ENCODE measurements at places on chromosomes 12 and 14.

- DNase-seq = no peak
Measured at GRCh38 chr14:24403294-24403998, 4.6 kb downstream of the NYNRIN start.

- no peak for DNase-seq
Measured at GRCh38 chr12:113850309-113851056, 115.6 kb downstream of the RBM19 start.

DNA sequence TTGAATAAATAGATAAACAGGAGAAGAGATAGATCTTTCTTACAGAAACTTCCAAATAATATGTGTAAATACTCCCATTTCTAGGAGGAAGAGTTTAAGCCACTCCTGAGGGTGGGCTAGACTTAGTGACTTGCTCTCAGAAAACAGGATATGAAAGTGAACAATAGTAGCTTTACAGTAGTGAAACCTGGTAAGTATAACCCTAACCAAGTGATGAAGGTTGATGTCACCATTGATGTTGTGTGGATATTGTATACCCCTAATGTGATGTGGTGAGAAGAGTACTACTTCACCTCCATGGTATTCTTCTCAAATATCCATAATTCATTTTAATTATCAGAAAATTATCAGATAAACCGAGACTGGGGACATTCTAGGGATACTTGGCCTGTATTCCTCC, 20.9 kb downstream of the AKAP6 start:
- no peak for DNase-seq

- no peak for DNase-seq
Measured at GRCh38 chr14:49796025-49796424, 28.1 kb downstream of the KLHDC2 start.

GRCh38 chr12:53754188-53754585, 2.4 kb upstream of the CISTR start:
- DNase-seq = no peak

- no peak for DNase-seq
Measured at GRCh38 chr12:68416350-68416749, 84.2 kb upstream of the MDM1 start.

DNA sequence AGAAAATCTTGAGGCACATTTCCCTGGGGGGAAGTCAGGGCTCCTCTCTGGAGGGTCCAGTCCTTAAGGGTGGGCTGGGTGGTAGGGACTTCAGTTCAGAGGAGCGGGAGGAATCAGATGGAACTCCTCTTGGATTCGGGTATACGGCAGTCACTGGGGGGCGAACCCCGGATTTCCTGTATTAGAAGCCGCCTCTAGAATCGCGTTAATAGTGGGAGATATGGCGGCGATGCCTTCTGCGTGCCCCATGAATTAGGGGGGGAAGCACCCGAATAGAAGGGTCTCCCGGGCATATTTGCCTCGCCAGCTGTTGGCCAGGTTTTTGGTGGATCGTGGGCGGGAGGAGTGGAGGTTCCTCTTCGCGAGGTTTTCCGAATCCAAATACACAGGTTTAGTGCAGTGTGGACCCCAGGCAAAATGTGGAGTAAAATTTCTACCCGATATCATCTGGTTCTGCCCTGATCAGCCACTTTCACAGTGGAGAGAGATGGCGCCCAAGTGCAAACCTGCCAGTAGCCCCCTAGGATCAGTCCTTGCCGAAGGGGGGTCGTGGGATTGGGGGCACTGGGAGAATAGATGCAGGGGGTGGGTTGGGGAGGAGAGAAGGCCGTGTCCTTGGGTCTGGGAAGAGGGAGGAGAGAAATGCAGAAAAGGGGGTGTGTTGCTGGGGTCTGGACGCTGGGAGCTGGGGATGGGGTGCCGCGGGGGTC, 628 bp downstream of the MEG3 start:
- DNase-seq = no peak

GRCh38 chr12:114669401-114670290, 14.3 kb downstream of the TBX3 start:
- DNase-seq = no peak

DNA sequence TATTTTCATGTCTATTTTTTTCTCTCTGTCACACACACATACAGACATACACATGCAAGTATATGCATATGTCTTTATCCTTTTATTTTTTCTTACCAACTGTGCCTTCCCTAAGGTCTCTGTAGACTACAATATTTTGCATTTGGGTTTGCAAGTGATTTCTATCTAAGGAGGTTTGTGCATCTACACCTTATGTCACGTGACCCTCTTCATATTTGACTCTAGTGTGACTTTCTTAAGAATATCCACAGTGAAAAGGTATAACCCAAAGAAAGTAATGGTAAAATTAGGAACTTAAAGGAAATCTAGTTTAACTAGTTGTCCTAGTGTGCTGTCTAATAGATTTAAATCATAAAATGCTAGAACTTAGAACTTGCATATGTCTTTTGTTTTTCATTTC, 298.8 kb upstream of the LRIG3 start:
- no peak for DNase-seq

- DNase-seq = no peak
Measured at GRCh38 chr14:58533446-58533845, 104.3 kb upstream of the DACT1 start.

DNA sequence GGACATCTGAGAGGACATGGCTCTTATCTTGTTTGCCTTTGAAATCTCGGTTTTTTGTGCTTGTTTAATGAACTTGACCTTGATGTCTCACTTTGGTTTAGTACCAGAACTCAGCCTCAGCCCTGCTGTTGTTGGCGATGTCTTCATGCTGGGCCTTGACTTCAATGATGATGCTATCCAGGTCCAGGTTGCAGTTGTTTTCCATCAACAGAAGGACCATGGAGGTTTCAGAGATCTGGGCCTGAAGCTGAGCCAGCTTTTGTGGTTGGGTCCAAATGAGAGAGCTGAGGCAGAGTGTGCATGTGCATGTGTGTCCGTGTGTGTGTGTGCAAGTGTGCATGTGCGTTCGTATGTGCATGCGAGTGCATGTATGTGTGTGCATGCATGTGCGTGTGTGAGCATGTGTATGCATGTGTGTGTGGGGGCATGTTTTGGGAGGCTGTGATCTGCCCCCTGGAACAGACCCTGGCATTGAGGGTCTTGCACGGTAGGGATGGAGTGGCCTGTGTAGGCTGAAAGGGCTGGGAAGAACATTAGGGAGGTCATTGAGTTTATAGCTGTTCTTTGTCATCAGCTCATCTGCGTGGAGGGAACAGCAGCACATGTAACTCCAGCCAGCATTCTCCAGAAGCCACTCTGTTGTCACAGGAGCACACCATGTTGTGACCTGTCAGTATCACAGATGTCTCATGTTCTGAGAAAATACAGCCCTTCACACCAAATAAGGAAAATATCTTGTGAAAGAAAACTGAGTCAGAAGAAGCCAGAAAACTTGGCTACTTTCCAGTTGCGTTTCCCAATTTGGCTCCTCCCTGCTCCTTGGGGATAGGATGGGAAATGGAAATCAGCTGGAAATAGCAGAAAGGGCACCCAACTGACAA, 10.0 kb upstream of the KRT82 start:
- no peak for DNase-seq

DNA sequence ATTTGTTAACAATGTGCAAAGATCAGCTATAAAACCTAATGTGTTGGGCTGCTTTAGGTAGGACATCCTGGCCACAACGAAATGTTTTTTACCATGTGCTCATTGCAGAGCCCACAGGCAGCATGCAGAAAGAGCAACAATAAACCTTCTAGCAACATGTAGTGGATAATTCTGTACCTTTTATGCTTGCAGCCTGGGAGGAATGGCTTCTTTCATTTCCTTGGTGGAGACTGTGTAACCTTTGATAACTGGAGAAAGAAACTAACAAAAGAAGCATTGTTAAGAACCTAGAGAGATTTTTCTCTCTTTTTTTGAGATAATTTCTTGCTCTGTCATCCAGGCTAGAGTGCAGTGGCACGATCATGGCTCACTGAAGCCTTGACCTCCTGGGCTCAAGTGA, 225.5 kb upstream of the PRICKLE1 start:
- no peak for DNase-seq

DNA sequence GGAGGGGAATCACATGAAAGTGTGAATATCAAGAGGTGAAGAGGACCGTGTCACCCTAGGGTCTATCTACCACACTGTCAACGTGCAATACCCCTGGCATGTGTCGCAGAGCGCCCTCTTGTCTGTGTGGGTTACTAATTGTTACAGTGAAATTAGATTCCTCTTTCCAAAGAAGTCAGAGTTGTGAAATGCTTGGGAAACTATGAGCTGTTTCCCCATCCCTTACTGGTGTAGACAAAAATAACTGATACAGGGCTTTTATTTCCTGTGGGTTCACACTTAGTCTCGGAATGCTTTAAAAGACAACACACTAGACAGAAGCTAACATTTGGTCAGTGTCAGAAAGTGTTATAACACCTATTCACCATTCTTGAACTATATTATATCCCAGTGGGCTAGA, 597.3 kb downstream of the NRXN3 start:
- no peak for DNase-seq

GRCh38 chr12:65881348-65881961, 57.2 kb downstream of the HMGA2 start:
- DNase-seq = no peak

DNA sequence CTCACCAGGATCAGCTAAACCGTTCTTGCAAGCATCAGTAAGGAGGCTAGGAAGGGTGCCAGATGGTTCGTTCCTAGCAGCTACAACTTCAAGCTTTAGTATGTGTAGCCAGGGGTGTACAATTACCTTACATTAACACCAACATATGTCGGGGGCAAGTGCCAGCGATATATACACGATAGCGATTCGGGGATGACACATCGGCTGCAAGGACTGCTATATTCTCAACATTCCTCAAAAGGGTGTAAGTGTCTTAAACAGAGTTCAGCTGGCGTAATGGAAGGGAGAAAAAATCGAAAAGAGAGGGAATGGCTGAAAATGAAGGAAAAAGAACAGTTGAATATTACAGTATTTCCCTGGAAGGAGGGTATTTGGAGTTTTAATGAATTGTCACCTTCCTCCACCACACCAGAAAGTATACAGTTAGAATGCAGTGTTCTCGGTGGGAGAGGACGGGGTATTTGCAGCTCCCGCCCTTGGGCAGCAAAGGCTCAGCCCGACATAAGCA, 545 bp downstream of the LIMA1 start:
- no peak for DNase-seq

DNA sequence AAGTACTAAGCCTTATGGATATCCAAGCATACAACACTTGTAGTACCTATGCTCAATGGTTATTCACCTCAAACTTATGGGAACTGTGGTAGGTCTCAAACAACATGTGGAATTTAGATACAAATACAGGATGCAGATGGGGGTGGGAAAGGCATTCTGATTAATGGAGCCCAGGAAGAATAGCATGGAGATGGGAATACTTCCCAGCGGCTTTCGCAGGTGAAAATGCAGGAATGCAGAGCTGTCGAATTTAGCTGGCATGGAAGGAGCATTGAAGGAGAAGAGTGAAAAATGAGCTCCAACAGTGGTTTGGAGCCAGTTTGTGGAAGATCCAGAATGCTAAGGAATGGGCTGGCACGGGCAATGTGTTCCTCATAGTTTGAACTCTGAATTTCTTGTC, 89.9 kb downstream of the NKX2-1 start:
- no peak for DNase-seq

DNA sequence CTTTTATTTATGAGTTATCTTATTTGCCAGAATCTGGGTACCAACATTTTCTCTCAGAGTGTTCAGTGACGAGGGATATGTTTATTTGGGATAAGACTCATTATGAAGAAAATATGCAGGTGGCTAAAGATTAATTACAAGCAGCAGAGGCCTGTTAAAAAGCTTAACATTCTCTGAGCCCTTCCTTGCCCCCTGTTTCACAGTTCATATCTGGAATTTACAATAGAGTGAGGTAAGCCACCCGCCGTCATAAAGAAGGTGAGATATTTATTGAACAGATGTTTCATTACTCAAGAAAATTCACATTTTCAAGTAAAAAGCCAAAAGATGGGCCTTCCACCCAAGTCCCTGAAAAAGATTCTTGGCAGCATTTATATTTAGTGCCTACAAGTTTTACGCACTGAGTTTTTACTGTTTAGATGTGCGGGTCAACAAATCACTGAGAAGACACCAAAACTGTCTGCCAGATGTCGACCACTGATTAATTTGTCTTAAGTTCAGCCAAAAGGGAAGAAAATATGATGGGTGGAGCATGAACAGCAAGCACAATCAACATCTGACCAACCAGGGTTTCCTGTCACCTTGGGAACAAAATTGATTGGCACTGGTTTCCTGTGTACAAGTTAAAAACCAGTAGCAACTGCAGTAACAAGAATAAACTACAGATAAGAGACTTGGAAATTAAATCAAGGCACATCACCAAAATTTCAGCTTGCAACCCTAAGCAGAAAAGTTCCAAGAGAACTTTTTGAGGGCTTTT, 85.5 kb upstream of the PTPRB start:
- no peak for DNase-seq

DNA sequence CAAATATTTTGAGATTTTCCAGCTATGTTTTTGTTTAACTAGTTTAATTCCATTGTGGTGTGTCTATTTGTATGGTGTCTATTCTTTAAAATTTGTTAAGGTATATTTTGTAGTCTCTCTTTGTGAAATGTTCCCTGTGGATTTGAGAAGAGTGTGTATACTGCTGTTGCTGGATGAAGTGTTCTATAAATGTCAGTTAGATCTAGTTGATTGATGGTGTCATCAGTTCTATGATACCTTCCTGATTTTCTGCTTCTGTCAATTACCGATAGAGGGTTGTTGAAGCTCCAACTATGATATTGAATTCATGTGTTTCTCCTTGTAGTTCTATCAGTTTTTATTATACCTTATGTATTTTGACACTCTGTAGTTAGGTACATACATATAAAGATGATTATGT, 53.1 kb downstream of the FUT8 start:
- DNase-seq = no peak

DNA sequence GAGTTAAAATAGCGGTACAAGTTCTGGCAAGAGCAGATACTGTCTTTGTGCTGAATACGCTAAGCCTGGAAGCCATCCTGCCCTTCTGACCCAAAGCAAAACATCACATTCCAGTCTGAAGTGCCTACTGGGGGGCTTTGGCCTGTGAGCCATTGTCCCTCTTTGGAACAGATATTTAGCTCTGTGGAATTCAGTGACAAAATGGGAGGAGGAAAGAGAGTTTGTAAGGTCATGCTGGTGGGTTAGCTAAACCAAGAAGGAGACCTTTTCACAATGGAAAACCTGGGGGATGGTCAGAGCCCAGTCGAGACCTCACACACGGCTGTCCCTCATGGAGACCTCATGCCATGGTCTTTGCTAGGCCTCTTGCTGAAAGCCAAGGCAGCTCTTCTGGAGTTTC, 18.5 kb downstream of the EMP1 start:
- DNase-seq = no peak

GRCh38 chr12:108620236-108620879, 13.3 kb downstream of the SELPLG start:
- no peak for DNase-seq

DNA sequence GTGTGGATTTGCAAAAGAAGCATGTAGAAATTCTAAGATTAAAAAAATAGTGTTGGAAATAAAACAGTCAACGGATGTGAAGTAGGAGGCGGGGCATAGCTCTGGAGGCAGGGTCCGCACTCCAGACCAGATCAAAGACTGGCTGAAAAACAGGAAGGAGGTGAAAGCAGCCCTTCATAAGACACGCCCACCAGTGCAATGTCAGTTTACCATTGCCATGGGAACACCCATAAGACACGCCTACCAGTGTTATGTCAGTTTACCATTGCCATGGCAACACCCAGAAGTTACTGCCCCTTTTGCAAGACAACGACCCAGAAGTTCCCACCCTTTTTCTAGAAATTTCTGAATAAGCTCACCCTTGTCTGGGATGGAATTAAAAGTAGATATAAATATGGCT, 87.1 kb downstream of the FZD10 start:
- no peak for DNase-seq

Data from activated CD4-positive, alpha-beta T cell treated with anti-CD3 and anti-CD28 coated beads, Interleukin-2, amount 50 U/mL, for 48 hours (primary cell).